ENCODE measurements at places on chromosomes 7 and 10.

DNA sequence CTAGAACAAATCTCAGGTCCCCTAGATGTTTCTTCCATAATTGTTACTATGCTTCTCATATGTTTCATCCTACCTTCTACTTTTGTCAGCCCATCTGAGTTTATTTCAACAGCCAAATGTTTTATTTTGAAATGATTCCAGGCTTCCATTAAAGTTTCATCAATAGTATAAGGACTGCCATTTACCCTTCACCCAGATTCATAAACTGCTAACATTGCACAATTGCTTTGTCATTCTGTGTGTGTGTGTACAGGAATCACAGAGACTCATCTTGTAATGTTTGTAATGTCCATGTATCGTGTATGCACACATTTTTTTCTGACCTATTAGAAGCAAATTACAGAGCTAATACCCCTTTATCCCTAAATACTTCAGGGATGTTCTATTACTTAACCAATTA lies 25.5 kb downstream of the MMRN2 start:
- peak; percentile 60 for DNase-seq

DNA sequence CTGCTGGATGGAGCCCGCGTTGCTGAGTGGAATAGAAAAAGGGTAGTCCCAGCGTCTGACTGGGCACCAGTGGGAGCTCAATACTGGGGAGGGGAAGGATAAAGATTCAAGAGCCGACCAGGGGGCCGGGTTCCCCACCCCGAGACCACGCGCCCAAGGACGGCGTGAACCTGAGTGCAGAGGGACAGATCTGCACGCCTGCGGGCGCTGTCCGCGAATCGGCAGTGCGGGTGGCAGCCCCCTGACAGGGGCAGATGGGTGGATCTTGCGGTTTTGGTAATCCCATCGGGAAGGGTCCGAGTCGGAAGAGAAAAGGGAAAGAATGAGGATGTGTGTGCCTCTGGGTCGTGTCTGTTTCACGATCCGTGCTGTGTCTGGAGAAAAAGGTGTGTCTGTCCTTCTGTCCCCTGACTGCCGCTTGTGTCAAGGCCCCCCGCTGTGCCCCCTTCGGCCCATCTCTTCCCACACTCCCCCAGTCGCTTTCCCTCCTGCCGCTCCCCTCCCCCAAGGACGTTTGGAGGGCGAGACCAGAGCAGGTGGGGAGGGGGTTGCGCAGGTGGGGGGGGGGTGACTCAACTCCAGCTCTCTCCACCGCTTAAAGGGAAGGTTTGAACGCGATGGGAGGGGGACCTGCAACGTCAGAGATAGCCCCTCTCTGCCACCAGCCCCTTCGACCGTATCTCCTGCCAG lies 734 bp upstream of the VGF start:
- DNase-seq, result no peak

GRCh38 chr10:82661701-82662100 lies 786.7 kb downstream of the NRG3 start:
- no peak for DNase-seq

DNA sequence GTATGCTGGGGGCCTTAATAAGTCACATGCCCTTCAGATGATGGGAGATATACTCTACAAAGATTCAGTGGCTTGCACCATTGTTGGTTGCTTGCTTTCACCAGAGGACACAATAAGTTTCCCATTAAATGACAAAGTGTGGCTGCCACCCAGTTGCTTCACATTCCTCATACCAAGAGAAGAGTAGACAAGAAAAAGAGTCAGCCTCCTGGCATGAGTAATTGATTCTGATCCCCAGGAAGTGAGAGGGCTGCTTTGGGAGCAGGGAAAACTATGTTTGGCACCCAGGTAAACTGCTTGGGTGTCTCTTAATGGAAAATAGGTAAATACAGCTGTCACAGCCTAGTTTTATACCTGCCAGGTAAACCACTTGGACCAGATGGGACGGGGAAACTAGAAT lies 66.7 kb upstream of the IL6 start:
- DNase-seq, result peak; percentile 20

- peak; percentile 6 for DNase-seq
These were observed 2.9 kb downstream of the TECPR1 start for GRCh38 chr7:98249106-98249505.

DNA sequence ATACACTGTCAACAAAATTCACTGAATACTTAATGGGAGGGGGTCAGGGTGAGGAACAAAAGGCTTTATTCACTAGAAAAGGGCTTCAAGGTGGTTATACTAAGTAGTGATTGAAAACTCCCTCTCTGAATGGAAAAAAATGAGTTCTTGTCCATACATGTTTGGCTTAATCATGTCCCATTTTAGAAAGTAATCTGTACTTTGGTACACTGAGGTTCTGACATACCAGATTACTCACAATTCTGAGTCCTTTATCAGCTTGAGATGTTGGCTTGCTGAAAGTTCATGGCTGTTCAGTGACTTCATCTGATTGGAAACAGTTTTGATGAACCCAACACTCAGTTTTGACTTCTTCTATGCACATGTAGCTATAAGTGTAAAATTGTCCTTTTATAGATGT lies 12.8 kb upstream of the NOBOX start:
- no peak for DNase-seq
